ENCODE measurements at places on chromosomes 3 and 15. TPM values are rescaled to one million over a fixed set of nuclear protein-coding genes. Genes with fewer than 3 reads are reported as not detected.
A peak's percentile ranks its signal among the peaks of the same experiment; 100 is the strongest.

- H3K4me1 ChIP-seq = peaks cover 38% of the 10 kb centered on the region
- no peak overlapping the region for H3K4me3 ChIP-seq
- no peaks in the 10 kb centered on the region for H3K36me3 ChIP-seq
- no peaks in the 10 kb centered on the region for H3K27me3 ChIP-seq
- peak overlapping the region; percentile 86 for H3K27ac ChIP-seq
- DNase-seq = peak; percentile 64
These were observed 82.9 kb upstream of the THBS1 start for GRCh38 chr15:39497759-39498565.

DNA sequence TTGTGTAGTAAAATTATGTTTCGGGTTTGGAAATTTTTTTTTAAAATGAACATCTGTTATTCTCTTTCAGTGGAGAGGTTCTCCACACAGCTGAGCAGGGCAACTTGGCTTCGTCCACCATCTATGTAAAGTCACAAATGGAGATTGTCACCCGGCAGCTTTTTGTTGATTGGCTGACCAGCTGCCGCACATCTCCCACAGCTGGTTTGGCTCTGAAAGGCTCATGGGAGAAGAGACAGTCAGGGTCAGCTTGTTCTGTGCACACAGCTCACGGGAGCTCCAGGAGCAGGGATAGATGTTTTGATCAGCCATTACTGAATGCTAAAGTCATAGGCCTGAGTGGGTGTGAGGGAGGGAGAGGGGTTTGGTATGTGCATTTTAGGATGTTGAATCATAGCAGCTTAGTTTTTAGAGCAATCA lies 12.9 kb upstream of the CCDC80 start:
- H3K4me3 ChIP-seq = no peak overlapping the region
- H3K27me3 ChIP-seq = no peaks in the 10 kb centered on the region
- H3K36me3 ChIP-seq = no peaks in the 10 kb centered on the region
- H3K27ac ChIP-seq = peak overlapping the region; percentile 53
- peak; percentile 86 for DNase-seq
- H3K4me1 ChIP-seq = peaks cover 5% of the 10 kb centered on the region

DNA sequence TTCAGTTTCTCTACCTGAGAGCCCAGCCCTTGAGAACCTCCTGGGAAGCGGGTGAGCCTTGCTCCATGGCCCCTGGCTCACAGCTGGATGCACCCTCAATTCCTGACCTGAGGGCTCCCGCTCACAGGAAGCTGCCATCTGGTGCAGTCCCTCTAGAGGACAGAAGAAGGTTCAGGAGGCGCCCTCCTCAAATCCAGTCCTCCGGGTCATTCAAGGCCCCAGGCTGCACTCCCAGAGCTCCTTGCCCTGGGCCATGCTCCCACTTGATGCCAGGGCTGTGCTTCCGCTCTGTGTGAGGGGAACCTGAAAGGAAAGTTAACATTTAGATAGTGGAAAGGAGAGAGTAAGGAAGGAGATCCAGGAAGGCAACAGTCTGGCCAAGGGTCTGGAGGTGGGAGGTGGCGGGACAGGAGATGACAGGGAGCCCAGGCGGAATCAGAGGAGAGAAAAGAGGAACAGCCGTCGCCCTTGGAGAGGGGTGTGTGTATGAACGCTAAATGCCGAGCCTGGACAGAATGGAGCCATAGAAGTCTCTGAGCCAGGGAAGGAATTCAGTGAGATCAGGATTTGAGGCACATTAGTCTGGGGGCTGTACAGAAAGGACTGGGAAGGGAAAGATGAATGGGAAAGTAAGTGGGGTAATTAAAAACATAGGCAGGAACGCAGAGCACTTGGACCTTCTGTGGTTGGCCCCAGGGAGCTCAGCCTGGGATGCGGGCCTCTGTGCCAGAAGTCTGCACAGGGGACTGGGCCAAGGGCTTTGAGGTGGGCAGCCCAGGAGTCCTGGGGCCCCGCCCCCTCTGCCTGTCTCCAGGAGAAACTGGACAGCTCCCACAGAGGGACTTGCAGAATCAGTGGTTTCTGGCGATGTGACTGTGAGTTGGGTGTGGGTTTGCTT lies 26.1 kb downstream of the TBC1D21 start:
- peaks cover 7% of the 10 kb centered on the region for H3K4me1 ChIP-seq
- no peaks in the 10 kb centered on the region for H3K36me3 ChIP-seq
- H3K27ac ChIP-seq = no peak overlapping the region
- DNase-seq = peak; percentile 21
- peaks cover 2% of the 10 kb centered on the region for H3K27me3 ChIP-seq

DNA sequence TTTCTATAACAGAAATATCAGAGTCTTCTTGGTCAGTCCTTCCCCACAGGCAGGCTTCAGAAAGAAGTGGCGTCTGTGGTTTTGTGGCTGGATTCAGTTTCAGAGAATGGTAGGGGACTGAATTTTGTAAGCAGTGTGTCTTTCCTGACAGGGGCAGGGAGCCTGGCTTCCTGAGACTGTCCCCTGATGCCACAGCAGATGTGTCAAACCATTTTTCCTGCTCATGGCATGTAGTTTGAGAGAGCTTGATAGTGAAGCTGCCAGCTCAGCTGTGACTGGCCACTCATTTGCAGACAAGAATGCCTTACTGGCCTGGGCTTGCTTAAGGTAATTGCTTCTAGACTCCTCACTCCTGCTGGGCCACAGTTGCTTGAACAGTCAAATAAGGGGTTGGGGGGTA lies 26.4 kb downstream of the LARS2 start:
- DNase-seq = no peak
- no peaks in the 10 kb centered on the region for H3K4me1 ChIP-seq

- no peaks in the 10 kb centered on the region for H3K4me1 ChIP-seq
- no peak for DNase-seq
- no peak overlapping the region for H3K4me3 ChIP-seq
- no peak overlapping the region for H3K27ac ChIP-seq
- no peaks in the 10 kb centered on the region for H3K27me3 ChIP-seq
These were observed 386.5 kb downstream of the LRTM1 start for GRCh38 chr3:54541369-54541768.

GRCh38 chr3:37861620-37862041 lies at the start of gene CTDSPL:
Gene CTDSPL (plus strand): TSS chr3:37861880. CDS start chr3:37862200, 320 bp downstream.
- peak within 1 kb of the TSS; percentile 81 for H3K4me3 ChIP-seq
- H3K27me3 ChIP-seq = no peaks in the 10 kb centered on the region
- peak within 1 kb of the TSS; percentile 94 for H3K27ac ChIP-seq
- peaks cover 29% of the 10 kb centered on the region for H3K4me1 ChIP-seq
- peaks cover 3% of the 10 kb centered on the region for H3K36me3 ChIP-seq
- peak; percentile 86 for DNase-seq

The PHLDB2 gene
- polyA plus RNA-seq = 66.4 TPM

All from muscle of leg (tissue), 16 donors.